ENCODE measurements at places on chromosomes 6 and 20.

- no peak for DNase-seq
These were observed 139.1 kb downstream of the COL9A1 start for GRCh38 chr6:70163795-70164194.

- peak; percentile 30 for DNase-seq
These were observed 4.3 kb downstream of the MTCL3 start for GRCh38 chr6:127514773-127515227.

GRCh38 chr20:33859751-33860150, 48.6 kb downstream of the CHMP4B start:
- no peak for DNase-seq

GRCh38 chr20:42572320-42573016, 617.2 kb downstream of the PTPRT start:
- DNase-seq, result no peak

DNA sequence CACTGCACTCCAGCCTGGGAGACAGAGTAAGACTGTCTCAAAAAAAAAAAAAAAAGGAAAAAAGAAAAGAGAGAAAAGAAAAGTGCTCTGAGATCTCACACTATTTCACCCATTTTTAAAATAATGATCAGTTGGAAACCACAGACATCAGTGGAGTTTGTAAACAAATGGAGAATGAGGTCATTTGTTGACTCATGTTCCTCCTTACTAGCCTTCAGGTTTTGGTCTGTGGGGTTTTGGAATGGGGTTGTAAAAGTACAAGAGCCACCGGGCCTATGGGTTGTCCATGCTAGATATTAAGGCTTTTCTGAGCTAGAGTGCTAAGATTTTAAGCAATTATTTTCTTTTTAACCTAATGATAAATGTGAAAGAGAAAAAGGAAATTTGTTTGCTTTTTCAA, 104.4 kb upstream of the PRL start:
- DNase-seq, result no peak

GRCh38 chr6:156175971-156176421, 601.2 kb upstream of the ARID1B start:
- no peak for DNase-seq

DNA sequence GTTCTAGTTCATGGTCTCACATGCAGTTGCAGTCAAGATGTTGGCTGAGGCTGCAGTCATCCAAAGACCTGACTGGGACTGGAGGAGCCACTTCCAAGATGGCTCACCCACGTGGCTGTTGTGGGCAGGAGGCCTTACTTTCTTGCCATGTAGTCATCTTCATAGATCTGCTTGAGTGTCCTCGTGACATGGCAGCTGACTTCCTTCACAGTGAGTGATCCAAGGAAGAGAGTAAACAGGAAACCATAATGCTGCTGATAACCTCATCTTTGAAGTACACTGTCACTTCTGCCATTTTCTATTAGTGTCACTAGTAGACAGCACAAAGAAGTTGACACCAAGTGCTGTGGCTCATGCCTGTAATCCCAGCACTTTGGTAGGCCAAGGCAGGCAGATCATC, 40.1 kb upstream of the AKIRIN2 start:
- no peak for DNase-seq

DNA sequence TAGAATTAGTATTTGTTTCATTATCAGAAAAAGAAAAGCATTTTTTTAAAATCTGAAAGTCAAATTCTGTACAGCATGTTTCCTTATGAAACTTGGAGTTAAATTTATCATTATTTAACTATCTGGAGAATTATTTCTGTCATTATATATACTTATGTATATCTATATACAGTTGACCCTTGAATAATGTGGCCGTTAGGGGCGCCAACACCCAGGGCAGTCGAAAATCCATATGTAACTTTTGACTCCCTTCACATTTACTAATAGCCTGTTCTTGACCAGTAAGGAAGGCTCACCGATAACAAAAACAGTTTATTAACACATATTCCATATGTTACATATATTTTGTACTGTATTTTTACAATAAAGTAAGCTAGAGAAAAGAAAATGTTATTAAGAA, 341.2 kb downstream of the ADGRB3 start:
- no peak for DNase-seq

DNA sequence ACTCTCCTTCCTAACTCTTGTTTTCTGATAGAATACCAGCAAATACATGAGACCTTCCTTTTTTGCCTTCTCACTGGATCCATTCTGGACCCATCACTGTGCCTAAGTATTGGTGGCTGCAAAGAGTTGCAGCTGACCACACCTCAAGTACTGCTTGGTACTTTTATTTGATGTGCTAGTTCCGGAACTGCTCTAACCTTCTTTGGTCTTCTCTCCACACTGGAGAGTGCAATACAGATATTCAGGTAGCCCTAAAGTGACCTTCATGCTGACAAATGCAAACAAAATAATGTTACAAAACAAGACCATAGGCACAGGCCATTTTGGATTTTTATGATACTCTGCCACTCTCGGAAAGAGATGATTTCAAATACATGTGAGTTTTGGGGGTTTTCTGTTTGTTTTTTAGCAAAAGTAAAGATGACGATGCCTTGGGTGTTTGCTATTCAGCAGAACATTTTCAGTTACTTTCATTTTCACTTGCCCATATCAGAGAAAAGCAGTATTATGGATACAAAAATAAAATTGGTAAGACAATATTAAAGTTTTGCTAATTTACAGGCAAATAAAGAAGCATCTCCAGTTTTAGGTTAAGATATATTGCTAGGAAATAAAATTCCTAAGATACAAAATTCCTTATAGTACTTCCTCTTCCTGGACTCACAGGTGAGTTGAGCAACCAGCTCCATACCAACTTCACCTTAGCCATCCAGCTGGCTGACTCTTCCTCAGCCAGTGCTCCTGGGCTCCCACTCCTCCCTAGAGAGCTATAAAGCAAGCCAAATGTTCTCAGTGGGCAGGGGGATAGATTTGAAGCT, 42.0 kb downstream of the PTPRK start:
- no peak for DNase-seq

GRCh38 chr20:63915471-63915870, 20.5 kb downstream of the DNAJC5 start:
- no peak for DNase-seq

DNA sequence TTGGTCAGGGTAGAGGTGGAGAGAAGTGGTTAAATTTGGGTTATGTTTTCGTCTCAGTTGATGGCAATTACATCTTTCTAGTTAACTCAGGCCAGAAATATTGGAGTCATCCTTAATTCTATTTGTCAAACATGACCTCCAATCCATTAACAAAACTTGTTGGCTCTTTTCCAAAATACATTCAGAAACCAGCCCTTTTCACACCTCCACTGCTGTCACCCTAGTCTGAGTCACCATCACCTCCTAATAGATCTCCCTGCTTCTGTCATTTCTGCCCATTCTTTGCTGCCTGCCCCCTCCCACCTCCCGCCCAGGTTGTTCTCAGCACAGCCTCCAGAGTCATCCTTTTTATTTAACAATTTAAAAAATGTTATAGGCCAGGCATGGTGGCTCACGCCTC, 3.0 kb upstream of the ABCF1 start:
- no peak for DNase-seq
